MV-4-11 (cell line): ENCODE measurements at places on chromosomes 7 and 10.
A peak's percentile ranks its signal among the peaks of the same experiment; 100 is the strongest.

GRCh38 chr7:2049111-2049781 lies 183.5 kb downstream of the MAD1L1 start:
- no peak for DNase-seq

GRCh38 chr7:39979406-39980073 lies 29.5 kb downstream of the CDK13 start:
- DNase-seq: no peak

- no peak for DNase-seq
Measured at GRCh38 chr7:70360557-70360956, 762.3 kb downstream of the AUTS2 start.

DNA sequence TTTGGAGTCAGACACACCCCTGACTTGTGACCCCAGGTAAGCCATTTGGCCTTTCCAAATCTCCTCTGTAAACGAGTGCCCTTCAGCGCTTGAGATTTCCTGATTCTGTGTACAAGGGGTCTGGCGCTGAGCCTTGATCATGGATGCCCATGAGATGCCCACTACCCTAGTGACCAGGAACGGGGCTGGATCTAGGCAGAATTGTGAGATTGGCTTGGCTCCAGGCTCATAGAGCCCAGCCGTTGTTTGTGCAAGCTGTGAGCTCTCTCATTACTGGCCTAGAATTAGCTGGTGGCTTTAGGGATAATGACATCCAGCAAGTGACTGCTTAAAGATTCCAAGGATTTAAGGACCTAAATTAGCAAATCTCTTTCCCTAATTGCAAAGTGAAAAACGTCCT lies 84.9 kb downstream of the CAMK1D start:
- DNase-seq: no peak

GRCh38 chr7:69906283-69906995 lies 308.2 kb downstream of the AUTS2 start:
- DNase-seq: peak; percentile 85

DNA sequence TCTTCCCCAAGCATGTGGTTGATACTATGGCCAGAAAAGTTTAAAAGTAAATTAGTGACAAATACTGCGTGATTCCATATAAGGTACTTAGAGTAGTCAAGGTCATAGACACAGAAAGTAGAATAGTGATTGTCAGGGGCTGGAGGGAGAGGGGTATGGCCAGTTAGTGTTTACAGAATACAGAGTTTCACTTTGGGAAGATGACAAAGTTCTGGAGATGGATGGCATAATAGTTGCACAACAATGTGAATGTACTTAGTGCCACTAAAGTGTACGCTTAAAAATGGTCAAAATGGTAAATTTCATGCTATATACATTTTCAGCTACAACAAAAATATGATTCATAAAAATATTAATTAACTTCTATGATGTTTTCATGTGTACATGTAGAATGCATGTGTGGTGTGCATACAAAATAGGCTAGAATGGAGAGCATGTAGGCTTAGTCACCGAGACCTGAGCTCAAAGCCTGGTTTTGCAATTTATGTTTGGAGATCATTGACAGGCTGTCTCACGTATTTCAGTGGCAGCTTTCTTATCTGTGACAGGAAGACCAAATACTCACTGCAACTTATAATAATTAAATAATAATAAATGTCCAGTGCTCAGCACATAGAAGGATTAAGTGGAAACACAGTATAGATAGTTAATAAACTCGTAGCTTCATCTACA lies 625.6 kb downstream of the SUGCT start:
- no peak for DNase-seq

- no peak for DNase-seq
Measured at GRCh38 chr7:134891262-134891695, 95.0 kb upstream of the AGBL3 start.

GRCh38 chr10:51744235-51745000 lies 45.0 kb upstream of the CSTF2T start:
- no peak for DNase-seq

GRCh38 chr7:128112018-128112780 lies 81.0 kb upstream of the LRRC4 start:
- DNase-seq: no peak

GRCh38 chr7:158532093-158532627 lies 55.5 kb downstream of the PTPRN2 start:
- no peak for DNase-seq

DNA sequence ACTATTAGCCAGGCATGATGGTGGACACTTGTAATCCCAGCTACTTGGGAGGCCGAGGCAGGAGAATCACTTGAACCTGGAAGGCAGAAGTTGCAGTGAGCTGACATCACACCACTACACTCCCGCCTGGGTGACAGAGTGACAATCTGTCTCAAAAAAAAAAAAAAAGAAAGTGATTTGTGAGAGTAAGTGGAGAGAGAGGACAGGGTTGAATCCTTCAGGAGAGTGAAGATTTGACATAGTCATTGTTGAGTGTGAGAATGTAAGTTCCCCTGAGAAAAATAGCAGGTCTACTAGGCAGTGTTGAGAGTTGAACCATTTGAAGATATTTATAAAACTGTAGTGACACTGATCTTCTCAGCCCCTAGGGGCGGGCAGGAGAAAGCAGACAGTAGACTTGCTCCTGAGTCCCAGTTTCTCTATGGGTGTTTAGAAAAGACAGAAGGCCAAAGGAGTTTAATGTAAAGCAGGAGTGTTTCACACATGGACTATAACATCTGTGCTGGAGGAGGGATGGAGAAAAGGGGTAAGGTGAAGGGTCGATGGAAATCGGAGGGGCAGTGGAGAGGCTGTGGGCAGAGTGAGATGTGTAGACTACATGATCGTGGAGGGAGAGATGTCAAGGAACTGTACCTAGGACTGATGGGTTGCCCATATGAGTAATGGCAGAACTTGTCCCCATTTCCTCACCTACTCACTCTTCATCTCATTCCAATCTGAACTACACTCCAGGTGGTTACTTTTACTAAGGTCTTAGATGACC lies 13.7 kb upstream of the LAMB4 start:
- no peak for DNase-seq

GRCh38 chr10:71233482-71233892 lies 21.1 kb downstream of the UNC5B start:
- DNase-seq: no peak

DNA sequence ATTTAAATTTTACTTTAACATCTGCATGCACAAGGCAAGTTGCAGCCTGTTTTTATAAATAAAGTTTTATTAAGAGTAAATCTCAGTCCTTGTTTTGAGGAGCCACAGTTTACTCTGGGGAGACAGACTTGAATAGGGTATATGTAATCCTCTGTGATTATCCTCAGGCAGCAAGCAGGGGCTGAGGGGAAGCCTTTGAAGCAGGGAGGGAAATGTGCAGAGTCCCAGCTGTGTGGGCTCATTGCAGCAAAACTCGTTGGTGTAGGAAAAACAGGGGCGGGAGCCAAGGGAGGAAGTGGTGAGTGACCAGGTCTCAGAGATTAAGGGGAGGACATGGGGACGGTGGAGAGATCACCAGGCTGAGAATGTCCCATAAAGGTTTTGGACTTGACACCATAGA lies 34.3 kb upstream of the SMC3 start:
- DNase-seq: peak; percentile 74

DNA sequence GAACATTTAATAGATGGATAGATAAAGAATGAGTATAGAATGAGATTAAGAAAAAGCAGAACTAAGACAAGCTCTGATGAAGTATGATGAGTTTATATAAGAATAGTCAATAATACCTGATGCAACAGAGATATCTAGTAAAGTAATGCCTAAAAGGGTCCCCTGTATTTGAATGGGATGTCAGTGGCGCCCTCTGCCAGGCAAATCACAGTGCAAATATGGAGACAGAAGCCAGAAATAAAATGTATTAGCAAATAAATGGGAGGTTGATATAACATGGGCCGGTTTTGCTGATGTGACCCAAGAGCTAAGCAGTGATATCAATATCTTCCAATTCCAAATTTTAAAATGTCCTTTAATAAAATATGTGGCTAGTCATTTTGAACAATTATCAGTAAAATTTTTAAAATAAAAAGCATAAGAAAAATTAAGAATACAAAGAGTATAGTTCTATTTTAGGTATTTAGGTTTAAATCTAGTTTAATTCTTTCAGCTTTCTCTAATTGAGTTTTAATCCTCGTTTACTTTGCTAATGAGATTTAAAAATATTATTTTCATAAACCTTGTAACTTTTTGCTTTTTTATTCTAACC lies 62.6 kb downstream of the ADK start:
- DNase-seq: peak; percentile 22

DNA sequence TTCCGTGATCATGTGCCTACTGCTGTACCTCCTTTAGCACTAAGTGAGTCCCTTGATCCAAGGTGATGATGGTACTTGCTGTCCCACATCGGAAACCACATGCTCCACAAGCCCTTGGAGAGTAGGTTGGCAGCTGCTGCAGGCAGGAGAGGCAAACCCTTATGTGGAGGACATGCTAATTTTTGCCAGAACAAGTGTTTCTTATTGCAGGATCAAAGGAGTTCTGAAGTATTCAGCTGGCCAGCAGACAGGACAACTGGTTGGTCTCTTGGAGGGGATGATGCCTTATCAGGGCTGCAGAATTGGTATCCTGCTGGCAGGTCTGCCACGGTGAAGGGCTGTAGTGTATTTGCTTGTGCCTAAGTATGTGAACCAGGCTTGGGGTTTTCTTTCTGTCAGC lies 36.8 kb downstream of the NACAD start:
- no peak for DNase-seq

GRCh38 chr7:49840751-49841405 lies 67.4 kb downstream of the VWC2 start:
- DNase-seq: no peak

DNA sequence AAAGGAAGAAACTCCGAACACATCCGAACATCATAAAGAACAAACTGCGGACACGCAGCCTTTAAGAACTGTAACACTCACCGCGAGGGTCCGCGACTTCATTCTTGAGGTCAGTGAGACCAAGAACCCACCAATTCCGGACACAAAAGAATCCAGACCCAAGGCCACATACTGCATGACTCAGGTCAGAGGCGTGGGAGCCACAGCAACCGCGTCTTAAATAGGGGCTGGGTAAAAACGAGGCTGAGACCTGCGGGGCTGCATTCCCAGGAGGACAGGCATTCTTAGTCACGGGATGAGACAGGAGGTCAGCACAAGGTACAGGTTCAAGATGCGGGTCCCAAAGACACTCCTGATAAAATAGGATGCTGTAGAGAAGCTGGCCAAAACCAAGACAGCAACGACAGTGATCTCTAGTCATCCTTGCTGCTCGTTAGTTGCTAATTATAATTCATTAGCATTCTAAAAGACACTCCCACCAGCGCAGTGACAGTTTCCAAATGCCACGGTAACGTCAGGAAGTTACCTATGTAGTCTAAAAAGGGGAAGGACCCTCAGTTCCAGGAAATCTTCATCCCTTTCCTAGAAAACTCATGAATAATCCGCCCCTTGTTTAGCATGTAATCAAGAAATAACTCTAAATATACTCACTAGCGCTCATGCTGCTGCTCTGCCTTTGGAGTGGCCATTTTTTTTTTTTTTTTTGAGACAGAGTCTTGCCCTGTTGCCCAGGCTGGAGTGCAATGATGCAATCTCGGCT lies 19.3 kb downstream of the AP5Z1 start:
- peak; percentile 62 for DNase-seq

- DNase-seq: peak; percentile 99
Measured at GRCh38 chr10:110859973-110860376, 11.8 kb upstream of the PDCD4 start.

GRCh38 chr7:65979583-65980477 lies 2.2 kb downstream of the GUSB start:
- DNase-seq: no peak

DNA sequence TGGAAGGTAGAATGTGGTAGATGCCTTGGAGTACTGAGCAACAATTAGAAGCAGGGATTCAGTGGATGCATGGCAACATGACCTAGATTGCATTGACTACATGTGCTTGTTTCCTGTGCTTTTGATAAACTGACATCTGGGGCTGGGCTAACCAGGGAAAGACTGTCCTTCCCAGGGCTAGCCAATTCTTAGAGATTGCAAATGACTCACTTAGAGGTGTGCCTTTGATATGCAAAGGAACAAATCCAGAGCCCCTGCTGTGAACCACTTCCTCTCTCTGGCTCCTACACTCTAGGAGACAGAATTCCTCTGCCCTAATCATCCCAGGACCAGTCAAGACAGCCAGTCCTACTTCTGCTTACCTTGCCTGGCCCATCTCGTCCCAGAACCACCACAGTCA lies 651.5 kb downstream of the LRMDA start:
- peak; percentile 3 for DNase-seq

- peak; percentile 38 for DNase-seq
Measured at GRCh38 chr7:46764100-46764936, 817.6 kb downstream of the TNS3 start.

DNA sequence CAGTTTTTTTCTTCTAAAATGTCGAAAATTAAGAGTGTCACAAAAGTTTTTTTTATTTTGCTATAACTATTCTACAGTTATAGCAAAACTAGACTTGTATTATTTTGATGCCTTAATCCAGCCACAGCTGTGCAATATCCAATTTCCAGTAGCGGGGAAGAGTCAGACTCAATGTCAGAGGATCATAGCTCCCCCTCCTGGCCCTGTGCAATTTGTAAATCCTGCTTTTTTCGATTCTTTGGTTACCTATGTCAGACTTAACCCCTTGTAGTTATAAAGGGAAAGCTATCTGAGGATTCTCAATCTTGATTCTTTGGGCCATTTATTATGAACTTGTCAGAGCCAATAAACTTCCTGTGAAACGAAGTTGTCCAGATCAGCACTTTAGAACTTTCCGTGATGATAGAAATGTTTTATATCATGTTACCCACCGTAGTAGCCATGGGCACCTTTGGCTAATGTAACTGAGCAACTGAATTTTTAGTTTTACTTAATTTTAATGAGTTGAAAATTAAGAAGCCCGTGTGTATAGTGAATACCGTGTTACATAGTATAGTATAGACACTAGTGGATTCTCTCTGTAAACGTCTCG lies 87.7 kb upstream of the PRKCQ start:
- peak; percentile 24 for DNase-seq

DNA sequence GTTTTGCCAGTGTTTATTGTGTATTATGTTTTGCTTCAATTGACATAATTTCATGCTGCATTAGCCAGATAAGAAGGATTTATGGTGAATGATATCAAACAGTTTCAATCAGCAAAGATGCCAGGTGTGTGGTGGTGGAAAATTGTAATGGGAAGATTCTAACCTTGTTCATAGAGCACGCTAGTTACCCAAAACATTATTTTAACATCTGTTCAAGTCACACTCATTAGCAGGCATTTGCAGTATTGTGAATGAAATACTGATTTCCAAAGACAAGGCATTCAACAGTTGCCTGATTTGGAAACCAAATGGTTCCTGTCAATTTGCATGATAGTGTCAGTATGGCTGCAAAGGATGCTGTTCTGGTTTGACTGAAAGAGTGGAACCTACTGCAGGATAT lies 129.7 kb downstream of the EPC1 start:
- DNase-seq: no peak
